Lung (tissue), 17 donors: ENCODE measurements at places on chromosomes 11 and 22. TPM values are rescaled to one million over a fixed set of nuclear protein-coding genes. Genes with fewer than 3 reads are reported as not detected.
A peak's percentile ranks its signal among the peaks of the same experiment; 100 is the strongest.

- H3K36me3 ChIP-seq: no peaks in the 10 kb centered on the region
- H3K27ac ChIP-seq: no peak overlapping the region
- H3K27me3 ChIP-seq: no peaks in the 10 kb centered on the region
- DNase-seq: no peak
- H3K4me3 ChIP-seq: no peak overlapping the region
Measured at GRCh38 chr22:21047035-21047661, 1.4 kb downstream of the LRRC74B start.

DNA sequence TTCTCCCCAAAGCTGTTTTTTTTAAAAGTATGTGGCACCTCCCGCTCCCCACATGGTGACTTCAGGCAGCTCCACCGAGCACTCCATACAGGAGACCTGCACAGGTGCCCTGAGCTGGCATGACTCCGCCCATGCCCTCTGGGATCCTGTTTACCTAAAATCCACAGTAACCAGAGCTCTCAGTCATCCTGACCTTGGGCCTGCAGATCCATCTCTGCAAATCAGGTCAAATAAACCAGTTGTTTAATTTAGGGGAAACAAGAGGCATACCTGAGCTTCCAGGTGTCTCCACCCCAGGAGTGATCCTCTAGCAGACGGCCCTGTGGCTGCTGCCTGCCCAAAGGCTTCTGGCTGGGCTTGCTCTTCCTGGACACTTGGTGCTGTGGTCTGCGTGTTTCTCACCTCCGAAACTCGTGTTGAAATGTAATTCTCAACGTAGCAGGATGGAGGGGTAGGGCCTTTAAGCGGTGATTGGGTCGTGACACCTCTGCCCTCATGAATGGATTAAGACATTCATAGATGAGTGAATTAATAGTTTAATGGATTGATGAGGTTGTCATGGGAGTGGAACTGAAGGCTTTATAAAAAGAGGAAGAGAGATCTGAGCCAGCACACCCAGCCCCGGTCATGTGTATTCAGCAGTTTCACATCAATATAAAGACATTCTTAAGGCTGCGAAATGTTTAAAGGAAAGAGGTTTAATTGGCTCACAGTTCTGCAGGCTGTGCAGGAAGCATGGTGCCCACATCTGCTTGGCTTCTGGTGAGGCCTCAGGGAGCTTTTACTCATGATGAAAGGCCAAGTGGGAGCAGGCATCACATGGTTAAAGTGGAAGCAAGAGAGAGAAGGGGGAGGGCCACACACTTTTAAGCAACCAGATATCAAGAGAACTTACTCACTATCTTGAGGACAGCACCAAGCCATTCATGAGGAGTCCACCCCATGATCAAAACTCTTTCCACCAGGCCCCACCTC, 34.1 kb downstream of the LINC01488 start:
- no peaks in the 10 kb centered on the region for H3K27me3 ChIP-seq
- H3K27ac ChIP-seq: no peak overlapping the region
- H3K36me3 ChIP-seq: no peaks in the 10 kb centered on the region
- no peak overlapping the region for H3K4me3 ChIP-seq

- no peak overlapping the region for H3K4me3 ChIP-seq
- DNase-seq: no peak
- H3K27ac ChIP-seq: no peak overlapping the region
- H3K36me3 ChIP-seq: peaks cover 59% of the 10 kb centered on the region
- peaks cover 1% of the 10 kb centered on the region for H3K4me1 ChIP-seq
Measured at GRCh38 chr11:68051191-68052136, 12.6 kb downstream of the TCIRG1 start.

DNA sequence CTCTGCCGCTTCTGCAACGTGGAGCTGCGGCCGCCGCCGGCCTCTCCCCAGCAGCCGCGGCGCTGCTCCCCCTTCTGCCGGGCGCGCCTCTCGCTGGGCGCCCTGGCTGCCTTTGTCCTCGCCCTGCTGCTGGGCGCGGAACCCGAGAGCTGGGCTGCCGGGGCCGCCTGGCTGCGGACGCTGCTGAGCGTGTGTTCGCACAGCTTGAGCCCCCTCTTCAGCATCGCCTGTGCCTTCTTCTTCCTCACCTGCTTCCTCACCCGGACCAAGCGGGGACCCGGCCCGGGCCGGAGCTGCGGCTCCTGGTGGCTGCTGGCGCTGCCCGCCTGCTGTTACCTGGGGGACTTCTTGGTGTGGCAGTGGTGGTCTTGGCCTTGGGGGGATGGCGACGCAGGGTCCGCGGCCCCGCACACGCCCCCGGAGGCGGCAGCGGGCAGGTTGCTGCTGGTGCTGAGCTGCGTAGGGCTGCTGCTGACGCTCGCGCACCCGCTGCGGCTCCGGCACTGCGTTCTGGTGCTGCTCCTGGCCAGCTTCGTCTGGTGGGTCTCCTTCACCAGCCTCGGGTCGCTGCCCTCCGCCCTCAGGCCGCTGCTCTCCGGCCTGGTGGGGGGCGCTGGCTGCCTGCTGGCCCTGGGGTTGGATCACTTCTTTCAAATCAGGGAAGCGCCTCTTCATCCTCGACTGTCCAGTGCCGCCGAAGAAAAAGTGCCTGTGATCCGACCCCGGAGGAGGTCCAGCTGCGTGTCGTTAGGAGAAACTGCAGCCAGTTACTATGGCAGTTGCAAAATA, 816 bp downstream of the PDE3B start:
- peak overlapping the region; percentile 71 for H3K27ac ChIP-seq
- H3K27me3 ChIP-seq: no peaks in the 10 kb centered on the region
- peak; percentile 67 for DNase-seq
- H3K36me3 ChIP-seq: no peaks in the 10 kb centered on the region

DNA sequence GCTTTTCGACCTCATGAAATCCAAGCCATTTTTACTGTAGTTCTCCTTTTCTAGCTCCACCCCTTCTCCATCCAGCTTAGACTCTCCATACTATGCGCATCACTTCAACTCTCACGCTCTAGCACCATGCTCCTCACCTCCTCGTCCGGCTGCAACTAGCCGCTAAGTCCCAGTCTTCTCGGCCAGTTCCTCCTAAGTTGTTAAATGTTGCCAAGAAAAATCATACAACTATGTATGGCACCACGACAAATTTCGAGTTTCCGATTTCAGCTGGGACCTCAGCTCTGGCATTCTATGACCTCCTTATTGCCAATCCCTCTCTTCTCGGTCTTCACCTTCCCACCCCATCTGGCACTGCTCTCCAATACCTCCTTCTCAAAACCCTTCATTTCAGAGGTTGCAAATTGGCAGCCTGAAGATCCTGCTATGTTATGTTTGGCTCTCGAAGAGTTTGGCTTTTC, 1.0 kb downstream of the ZNF70 start:
- H3K4me3 ChIP-seq: no peak overlapping the region
- peak; percentile 16 for DNase-seq
- H3K27me3 ChIP-seq: no peaks in the 10 kb centered on the region

GRCh38 chr11:77195071-77195755, 67.2 kb downstream of the MYO7A start:
- DNase-seq: no peak
- no peaks in the 10 kb centered on the region for H3K36me3 ChIP-seq

- no peaks in the 10 kb centered on the region for H3K27me3 ChIP-seq
- no peaks in the 10 kb centered on the region for H3K4me1 ChIP-seq
- no peak for DNase-seq
- H3K4me3 ChIP-seq: no peak overlapping the region
Measured at GRCh38 chr22:47369020-47369419, 606.6 kb downstream of the TBC1D22A start.

DNA sequence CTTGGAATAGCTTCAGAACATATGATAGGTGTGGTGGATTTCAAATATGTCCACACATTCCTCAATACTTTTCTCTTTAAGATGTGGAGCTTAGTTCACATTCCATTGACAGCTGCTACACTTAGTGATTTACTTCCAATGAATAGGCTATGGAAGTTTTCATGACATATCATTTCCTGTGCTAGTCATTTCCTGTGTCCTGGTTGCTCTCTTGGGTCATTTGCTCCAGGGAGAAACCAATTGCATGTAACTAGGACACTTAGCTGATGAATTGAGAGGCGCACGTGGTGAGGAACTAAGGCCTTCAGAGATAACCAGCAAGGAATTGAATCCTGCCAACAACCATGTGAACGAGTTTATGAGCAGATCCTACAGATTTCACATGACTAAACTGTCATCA, 120.9 kb downstream of the SLC17A6 start:
- H3K4me1 ChIP-seq: no peaks in the 10 kb centered on the region
- H3K27ac ChIP-seq: no peak overlapping the region
- no peaks in the 10 kb centered on the region for H3K27me3 ChIP-seq
- no peak for DNase-seq
- H3K4me3 ChIP-seq: no peak overlapping the region
- no peaks in the 10 kb centered on the region for H3K36me3 ChIP-seq

- H3K27ac ChIP-seq: no peak overlapping the region
- H3K36me3 ChIP-seq: no peaks in the 10 kb centered on the region
- H3K4me1 ChIP-seq: no peaks in the 10 kb centered on the region
- no peak overlapping the region for H3K4me3 ChIP-seq
- no peak for DNase-seq
- H3K27me3 ChIP-seq: no peaks in the 10 kb centered on the region
Measured at GRCh38 chr11:95512177-95512576, 277.4 kb downstream of the FAM76B start.

- no peak for DNase-seq
- H3K27me3 ChIP-seq: peaks cover 12% of the 10 kb centered on the region
- no peak overlapping the region for H3K27ac ChIP-seq
Measured at GRCh38 chr22:22425356-22425755, 83.2 kb downstream of the ZNF280B start.

GRCh38 chr11:122848186-122848585, 9.9 kb downstream of the CRTAM start:
- no peak overlapping the region for H3K4me3 ChIP-seq
- no peak overlapping the region for H3K27ac ChIP-seq
- no peak for DNase-seq
- no peaks in the 10 kb centered on the region for H3K36me3 ChIP-seq
- no peaks in the 10 kb centered on the region for H3K27me3 ChIP-seq
- H3K4me1 ChIP-seq: no peaks in the 10 kb centered on the region

DNA sequence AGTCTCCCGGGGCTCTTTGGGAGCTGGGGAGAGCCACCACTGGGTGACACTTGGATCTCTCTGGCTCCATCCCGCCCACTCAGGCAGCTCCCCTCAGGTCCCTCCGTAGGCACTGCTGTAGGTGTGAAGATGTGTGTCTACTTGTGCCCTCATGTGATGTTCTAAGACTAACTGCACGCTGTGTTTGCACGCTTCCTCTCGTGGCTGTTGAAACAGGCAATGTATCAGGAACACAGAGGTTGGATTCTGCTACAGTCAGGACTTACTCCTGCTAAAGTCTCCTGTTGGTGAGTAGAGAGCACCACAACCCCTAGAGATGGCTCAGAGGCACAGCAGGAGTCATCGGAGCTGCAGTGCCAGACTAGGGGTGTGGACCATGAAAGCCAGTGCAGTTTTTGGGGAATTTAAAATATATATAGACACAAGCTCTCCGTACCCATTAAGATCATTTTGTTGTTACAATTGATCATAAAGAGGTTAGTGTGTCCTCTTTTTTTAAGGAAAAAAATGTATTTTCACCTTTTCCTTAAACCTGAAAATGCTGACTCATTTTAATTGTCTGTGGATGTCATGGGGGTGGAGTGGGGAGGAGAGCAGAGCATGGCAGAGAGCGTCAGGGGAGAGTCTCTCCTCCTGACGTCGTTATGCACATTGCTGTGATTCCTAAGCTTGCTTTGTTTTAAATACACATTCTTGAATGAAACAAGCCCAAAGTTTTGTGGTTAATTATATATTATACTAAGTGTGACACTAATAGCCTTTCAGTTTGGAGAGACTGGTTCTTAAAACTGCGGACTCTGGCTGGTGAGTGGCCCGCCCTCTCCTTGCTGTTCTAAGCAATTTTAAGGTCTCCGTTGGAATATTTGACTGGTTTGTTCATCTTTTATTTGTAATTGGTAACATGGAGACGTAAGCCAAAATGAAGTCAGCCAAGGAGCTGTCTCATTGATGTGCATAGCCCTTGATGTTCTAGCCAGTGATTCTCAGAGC, 16.2 kb upstream of the CTTN start:
- no peaks in the 10 kb centered on the region for H3K27me3 ChIP-seq
- no peak overlapping the region for H3K4me3 ChIP-seq
- no peaks in the 10 kb centered on the region for H3K4me1 ChIP-seq
- no peak for DNase-seq
- no peak overlapping the region for H3K27ac ChIP-seq
- H3K36me3 ChIP-seq: peaks cover 2% of the 10 kb centered on the region

- H3K27ac ChIP-seq: peak overlapping the region; percentile 74
- no peak for DNase-seq
- no peaks in the 10 kb centered on the region for H3K4me1 ChIP-seq
- no peaks in the 10 kb centered on the region for H3K36me3 ChIP-seq
Measured at GRCh38 chr22:31120230-31120629, 2.5 kb upstream of the INPP5J start.

GRCh38 chr22:35582861-35583670, 34.1 kb downstream of the MB start:
- no peaks in the 10 kb centered on the region for H3K36me3 ChIP-seq
- no peak overlapping the region for H3K27ac ChIP-seq
- DNase-seq: peak; percentile 75

DNA sequence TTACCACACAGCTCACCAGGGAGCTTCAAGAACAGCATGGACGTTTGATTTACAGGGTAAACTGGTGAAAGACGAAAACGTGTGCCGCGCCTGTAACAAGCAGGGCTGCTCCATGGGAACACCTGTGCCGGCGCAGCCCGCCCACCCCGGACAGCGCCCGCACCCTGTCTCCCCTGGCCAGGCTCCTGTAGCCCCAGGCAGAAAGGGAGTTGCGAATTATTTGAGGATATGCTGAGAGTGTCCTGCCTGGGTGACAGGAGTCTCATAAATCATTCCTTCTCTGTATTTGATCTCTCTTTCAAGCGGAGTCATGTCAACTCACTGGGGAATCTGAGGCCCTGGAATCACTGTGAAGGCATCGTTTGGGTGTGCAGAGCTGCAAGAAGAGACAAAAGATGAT, 804.3 kb downstream of the OPCML start:
- no peak overlapping the region for H3K27ac ChIP-seq
- no peaks in the 10 kb centered on the region for H3K36me3 ChIP-seq
- DNase-seq: no peak
- H3K4me1 ChIP-seq: no peaks in the 10 kb centered on the region

- no peak overlapping the region for H3K27ac ChIP-seq
- no peaks in the 10 kb centered on the region for H3K4me1 ChIP-seq
- H3K27me3 ChIP-seq: no peaks in the 10 kb centered on the region
- no peaks in the 10 kb centered on the region for H3K36me3 ChIP-seq
- H3K4me3 ChIP-seq: no peak overlapping the region
- DNase-seq: no peak
Measured at GRCh38 chr11:123382555-123383074, 47.5 kb upstream of the GRAMD1B start.

Gene FGF4
- not detected for polyA plus RNA-seq

Gene AAMDC
- 26.2 TPM for polyA plus RNA-seq

Gene PPP2R1B
- polyA plus RNA-seq: 8.3 TPM

Gene SLC17A6
- not detected for polyA plus RNA-seq

Gene GAL3ST1
- 0.72 TPM for polyA plus RNA-seq
